ENCODE measurements at places on chromosomes 11 and 22.

DNA sequence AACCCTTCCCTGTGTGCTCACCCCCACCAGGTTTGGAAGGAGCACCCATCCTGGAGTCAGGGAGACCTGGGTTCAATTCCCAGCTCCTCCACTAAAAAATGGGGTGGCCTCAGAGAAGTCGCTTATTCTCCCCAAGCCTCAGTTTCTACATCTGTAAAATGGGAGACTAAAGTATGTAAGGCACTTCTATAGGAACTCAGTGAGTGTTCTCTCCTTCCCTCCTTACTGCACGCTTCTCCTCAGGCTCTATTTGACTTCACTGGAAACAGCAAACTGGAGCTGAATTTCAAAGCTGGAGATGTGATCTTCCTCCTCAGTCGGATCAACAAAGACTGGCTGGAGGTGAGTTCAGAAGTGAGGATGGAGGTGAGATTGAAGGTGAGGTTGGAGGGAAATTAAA is 11.3 kb downstream of the NCF4 start:
- no peak for DNase-seq

- no peak for DNase-seq
Measured at GRCh38 chr11:8247312-8247711, 16.4 kb downstream of the LMO1 start.

DNA sequence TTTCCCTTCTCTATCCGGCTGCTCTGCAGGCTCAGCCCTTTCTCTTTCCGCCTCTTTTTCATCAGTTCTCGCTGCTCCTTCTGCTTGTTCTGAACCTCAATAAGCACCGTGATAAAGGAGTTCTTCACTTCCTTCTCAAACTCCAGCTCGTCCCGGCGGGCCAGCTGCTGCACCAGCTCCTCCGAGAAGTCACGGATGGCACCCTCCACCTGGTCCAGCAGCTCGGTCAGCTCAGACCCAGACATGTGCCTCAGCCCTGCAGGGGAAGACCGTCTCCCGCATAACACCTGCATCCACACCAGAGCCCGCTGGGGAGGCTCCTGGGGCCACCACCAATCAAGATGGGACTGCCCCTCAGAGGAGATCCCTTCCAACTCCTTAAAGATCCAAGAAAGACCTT is 40.2 kb downstream of the FEZ1 start:
- no peak for DNase-seq

GRCh38 chr11:107665018-107665417 is 46.8 kb downstream of the SLN start:
- no peak for DNase-seq

DNA sequence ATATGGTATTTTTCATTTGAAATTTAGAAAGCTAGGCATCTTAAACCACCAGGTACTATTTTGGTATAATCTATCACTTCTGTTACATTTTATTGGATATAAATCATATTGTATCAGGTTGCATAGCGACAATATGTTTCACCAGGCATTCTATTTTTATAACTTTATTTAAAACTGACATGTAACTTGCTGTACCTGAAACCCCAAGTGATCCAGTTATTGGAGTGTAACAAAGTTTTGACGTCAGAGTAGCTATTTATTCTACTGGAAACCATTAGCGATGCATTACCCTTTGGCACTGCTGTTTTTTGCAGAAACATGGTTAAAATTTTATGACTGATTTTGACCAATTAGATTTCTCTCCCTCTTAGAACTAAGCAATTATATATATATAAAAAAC is 160.7 kb downstream of the METTL15 start:
- DNase-seq: no peak

DNA sequence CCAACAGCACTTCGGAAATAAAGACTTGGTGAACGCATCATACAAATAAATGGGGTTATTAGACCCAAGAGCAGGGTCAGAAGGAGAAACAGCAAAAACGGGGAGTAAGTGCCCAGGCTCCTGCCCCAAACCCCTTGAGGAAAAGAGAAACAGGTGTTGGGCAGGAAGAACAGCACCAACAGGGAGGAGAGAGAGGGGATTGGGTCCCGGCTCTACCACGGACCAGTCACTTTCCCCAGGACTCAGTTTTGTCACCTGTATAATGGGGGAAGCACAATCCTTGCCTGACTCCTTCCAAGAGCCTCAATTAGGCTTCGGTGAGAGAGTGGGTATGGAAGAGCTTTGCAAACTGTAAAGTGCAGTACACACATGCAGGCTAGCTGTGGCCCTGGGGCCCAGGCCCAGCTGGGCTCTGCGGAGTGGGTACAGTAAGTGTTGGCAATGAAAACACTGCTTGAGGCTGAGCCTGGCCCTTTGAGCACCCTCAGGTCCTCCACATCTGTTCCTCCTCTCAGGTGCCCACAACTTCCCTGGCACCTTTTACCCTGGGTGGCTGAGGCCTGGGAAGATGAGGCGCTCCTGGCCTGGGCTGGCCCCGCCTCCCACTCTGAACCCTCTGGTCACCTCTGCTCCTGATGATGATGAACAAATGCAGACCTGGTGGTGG is 8.9 kb downstream of the SLC29A2 start:
- DNase-seq: no peak

DNA sequence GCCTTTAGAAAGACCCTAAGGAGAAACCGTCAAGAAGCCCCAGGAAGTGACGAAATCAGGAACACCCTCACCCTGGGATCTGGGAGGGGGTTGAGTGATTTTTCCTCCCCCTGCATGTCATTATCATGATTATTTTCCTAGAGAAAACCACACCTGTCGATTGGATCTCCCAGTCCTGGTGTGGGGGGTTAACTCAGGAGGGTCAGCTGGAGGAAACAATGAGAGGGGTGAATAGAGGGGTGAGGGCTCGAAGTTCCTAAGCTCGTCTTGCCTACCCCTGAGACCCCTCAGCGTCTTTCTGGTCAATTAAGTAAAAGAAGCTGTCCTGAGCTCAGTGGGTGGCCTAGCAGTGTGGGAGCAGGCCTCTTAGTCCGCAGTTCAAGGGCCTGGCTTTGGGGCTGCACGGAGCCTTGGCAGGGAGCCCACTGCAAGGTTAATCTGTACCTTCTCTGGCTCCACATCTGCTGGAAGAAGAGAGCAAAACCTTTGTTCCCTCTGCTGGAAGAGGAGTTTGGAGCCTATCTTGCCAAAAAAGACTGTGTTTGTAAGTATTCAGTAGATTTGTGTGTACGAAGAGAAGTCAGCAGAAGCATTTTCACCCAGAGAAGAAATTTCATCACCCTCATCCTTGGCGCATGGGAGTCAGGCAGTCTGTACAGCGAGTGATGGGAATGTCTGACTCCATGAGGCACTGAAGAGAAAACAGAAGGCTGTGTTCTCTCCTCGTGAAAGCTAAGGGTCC is 34.2 kb upstream of the FTH1 start:
- no peak for DNase-seq

GRCh38 chr11:35967042-35967441 is 23.2 kb downstream of the LDLRAD3 start:
- DNase-seq: no peak

- peak; percentile 76 for DNase-seq
Measured at GRCh38 chr22:24066865-24067264, 55.8 kb downstream of the CABIN1 start.

DNA sequence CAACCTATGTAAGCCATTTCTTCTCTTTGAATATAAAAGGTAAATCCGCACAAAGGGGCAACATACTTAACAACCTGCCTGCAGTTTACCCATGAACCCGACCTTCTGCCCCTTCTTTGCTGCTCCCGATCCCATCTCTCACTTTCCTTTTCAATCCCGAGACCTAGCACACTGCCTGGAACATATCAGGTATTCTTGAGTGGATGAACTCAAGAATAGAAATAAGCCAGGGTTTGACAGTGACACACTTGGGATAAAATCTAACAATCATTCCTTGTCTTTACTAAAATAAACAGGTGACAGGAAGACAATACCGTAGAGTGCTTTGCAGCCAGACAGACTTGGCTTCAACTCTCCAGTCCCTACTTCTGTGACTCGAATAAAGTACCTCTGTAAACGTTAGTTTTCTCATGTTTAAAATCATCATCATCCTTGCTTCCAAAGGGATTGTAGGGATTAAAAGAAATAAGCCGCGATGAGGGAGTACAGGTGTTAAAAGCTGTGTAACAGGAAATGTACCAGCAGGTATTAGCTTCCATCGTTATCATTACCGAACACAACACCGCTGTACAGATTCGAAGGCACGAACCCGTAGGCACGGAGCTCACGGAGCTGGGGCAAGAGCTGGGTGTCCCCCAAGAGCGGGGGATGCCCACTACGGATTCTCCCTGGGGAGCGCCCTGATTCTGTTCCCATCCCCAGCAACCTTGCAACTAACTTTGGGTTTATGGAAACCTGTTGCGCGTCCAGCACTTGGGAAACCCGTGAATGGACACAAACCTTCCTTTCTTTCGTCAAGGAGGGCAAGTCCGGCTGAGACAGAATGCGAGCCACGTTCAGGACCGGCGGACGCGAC is 720 bp downstream of the UFD1 start:
- DNase-seq: no peak

DNA sequence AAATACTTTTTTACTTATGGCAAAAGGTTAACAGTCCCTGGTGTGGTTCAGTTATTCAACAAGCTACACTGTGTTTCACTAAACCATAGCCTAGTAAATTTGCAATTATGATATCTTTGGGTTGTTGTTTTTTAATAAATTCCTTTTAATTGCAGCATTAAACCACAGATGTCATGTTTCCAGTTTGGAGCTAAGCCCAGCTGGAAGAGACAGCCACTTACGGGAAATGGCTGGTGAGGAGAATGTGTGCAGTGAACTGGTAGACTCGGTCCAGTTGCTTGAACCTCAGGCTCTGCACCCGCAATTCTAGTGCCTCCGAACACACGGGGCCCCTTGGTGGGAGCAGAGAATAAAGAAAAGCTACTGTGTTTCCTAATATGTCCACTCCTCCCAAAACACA is 70.8 kb downstream of the WNT11 start:
- DNase-seq: no peak

- no peak for DNase-seq
Measured at GRCh38 chr11:4699697-4700435, 2.2 kb upstream of the OR51E2 start.

DNA sequence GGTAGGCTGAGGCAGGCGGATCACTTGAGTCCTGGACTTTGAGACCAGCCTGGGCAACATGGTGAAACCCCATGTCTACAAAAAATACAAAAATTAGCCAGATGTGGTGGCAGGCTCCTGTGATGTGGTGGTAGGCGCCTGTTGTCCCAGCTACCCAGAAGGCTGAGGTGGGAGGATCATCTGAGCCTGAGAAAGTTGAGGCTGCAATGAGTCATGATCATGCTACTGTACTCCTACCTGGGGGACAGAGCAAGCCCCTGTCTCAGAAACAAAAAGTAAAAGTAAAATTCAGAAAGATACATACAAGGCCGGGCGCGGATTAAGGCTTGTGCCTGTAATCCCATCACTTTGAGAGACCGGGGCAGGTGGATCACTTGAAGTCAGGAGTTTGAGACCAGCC is 6.3 kb downstream of the LDHAL6A start:
- DNase-seq: no peak

GRCh38 chr11:103730131-103730940 is 306.1 kb upstream of the DDI1 start:
- no peak for DNase-seq

GRCh38 chr11:122360875-122361274 is 244.9 kb upstream of the BLID start:
- no peak for DNase-seq

GRCh38 chr11:64207256-64208085 is 950 bp downstream of the FERMT3 start:
- no peak for DNase-seq

- no peak for DNase-seq
Measured at GRCh38 chr11:102874852-102875251, at the start of gene MMP12. MMP12 (minus strand) TSS chr11:102874982; CDS start chr11:102874937, 45 bp downstream.

GRCh38 chr11:45385844-45386243 is 99.7 kb upstream of the SYT13 start:
- DNase-seq: no peak

DNA sequence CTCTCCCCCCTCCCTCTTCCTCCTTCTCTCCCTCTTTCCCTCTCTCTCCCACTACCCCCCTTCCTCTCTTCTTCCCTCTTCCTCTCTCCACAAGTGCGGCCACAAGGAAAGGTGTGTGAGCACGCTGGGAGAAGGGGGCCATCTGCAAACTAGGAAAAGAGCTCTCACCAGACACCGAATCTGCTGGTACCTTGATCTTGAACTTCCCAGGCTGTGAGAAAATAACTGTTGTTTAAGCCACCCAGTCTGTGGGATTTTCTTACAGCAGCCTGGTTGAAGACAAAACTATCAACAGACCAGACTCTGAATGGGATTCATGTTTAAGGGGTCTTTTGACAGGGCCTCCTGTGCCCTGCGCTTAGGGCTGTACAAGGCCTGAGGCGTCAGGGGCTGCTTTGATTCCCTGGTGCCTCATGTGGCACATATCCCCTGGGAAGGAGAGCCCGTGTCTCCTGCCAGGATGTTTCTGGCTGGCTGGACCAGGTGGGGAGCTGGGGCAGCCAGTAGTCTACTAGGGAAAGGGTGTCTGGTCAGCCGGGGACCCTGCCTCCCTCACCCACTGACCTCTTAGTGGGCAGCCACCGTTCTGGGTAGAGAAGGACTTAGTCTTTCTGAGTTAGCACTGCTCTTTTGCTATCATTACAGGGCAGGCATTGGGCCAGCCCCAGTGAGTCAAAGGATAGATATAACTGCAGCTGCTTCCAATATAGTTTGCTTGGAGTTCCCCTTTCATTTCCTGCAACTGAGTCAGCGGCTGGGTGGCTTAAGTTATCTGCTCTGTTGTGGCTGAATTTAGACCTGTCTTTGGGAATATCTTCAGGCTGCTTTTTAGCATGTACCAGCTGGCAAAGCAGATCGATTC is 6.2 kb downstream of the PANX1 start:
- no peak for DNase-seq

DNA sequence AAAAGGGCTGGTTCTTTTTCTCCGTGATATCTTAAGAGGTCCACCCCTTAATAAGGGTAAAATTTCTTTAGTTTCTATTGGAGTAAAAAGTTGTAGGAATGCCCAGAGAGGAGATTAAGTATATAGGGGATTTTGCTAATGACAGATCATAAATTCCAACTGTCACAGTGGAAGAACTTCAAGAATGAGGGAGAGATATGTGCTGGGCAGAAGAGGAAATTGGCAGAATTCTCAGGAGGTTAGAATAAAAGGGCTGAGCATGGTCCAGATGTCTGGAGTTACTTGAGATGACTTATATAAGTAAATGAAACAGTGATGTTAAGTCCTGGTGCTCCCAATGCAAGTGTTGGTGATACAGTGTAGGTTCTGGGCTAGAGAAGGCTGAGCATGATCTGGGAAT is 417.6 kb upstream of the ARHGAP42 start:
- no peak for DNase-seq

- no peak for DNase-seq
Measured at GRCh38 chr11:119727523-119728151, 1.4 kb downstream of the NECTIN1 start.
